ENCODE measurements at places on chromosomes 6 and 20.

GRCh38 chr6:46787871-46788540 lies 5.2 kb upstream of the MEP1A start:
- no peak for DNase-seq

GRCh38 chr20:11216451-11217314 lies 542.9 kb upstream of the JAG1 start:
- peak; percentile 82 for DNase-seq

- no peak for DNase-seq
These were observed 31.3 kb upstream of the SH3BGRL2 start for GRCh38 chr6:79599725-79600259.

DNA sequence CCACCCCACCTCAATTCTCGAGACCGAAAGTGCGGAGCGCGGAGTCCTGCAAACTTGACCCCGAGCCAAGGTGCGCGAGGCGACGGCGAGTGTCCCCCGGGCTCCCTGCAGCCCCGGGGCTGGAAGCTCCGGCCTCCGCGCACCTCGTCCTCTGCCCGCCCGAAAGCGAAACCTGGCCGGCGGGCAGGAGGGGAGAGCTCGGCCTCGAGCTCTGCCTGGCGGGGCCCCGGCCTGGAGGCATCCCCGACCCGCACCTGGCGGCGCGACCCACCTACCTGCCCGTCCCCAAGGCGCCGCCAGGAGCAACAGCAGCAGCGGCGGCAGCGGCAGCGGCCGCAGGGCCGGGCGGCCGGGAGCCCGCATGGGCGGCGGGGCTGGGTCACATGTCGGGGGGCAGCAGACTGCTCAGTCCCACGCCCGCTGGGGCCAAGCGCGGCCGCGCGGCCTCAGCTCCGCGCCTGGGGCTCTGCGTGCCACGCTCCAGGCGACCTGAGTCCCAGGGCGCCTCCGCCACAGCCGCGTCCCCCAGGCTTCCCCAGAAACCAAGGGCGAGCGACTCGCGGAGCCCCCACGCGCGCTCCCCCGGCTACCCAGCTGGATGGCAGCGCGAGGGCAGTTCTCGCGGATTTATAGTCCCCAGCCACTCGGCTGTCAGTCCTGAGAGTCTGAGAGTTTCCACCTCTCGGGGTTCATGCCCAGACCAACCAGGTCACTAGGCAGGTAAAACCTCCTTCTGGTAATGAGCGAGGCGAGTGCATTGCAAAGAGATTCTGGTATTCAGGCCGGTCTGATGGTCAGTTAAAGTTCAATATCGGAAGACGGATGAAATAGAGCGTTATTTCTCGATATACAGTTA lies at the start of gene IL20RA:
Gene IL20RA (minus strand): TSS at position 600 of the 856 bp plus-strand sequence. CDS start 237 bp downstream, at position 363.
- DNase-seq, result no peak

- DNase-seq, result peak; percentile 57
These were observed 187.5 kb upstream of the PDE10A start for GRCh38 chr6:165850434-165851019.

DNA sequence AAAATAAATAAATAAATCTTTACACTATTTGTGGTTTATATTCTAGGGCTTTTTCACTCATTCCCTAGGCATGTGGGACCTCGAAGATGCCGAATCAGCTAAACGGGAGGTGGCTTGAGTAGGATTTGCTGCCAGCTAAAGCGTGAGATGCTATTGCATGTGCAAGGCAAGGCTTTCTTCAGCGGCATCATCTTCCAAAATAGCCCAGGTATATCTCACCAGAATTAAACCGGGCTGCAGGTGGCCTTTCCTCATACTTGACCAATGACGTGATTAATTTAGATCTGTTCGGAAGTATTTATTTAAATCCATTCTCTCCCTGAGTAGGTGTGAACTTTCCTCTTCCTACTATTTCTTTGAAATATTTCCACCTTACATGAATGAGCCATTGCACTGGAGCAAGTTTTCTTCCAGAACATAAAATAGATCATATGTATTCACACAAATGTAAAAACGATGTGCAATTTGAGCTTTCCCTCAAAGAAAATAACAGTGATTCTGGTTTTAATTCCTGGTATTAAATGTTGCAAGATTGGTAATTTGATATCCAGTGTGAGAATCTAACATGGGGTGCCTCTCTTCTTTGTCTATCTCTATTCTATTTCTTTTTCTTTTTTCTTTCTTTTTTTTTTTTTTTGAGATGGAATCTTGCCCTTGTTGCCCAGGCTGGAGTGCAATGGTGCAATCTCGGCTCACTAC lies 24.3 kb upstream of the ZNF217 start:
- no peak for DNase-seq

GRCh38 chr6:92538275-92538674 lies 881.1 kb downstream of the EPHA7 start:
- DNase-seq, result no peak

- no peak for DNase-seq
These were observed 41.5 kb upstream of the MDFI start for GRCh38 chr6:41596807-41597206.

- no peak for DNase-seq
These were observed 30.2 kb upstream of the IL17A start for GRCh38 chr6:52155791-52156576.

- DNase-seq, result no peak
These were observed 5.1 kb downstream of the HEY2 start for GRCh38 chr6:125754566-125754965.

DNA sequence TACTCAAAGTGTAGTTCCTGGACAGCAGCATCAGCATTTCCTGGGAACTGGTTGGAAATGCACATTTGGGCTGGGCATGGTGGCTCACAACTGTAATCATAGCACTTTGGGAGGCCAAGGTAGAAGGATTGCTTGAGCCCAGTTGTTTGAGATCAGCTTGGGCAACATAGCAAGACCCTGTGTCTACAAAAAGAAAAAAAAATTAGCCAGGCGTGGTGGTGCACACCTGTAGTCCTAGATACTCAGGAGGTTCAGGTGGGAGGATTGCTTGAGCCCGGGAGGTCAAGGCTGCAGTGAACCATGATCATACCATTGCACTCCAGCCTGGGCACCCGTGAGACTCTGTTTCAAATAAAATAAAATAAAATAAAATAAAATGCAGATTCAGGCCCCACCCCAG lies 156.2 kb downstream of the CDC5L start:
- no peak for DNase-seq

- DNase-seq, result peak; percentile 50
These were observed 34.2 kb upstream of the B4GALT5 start for GRCh38 chr20:49747707-49748524.

- no peak for DNase-seq
These were observed 224.7 kb upstream of the PLCB4 start for GRCh38 chr20:8844179-8844578.

DNA sequence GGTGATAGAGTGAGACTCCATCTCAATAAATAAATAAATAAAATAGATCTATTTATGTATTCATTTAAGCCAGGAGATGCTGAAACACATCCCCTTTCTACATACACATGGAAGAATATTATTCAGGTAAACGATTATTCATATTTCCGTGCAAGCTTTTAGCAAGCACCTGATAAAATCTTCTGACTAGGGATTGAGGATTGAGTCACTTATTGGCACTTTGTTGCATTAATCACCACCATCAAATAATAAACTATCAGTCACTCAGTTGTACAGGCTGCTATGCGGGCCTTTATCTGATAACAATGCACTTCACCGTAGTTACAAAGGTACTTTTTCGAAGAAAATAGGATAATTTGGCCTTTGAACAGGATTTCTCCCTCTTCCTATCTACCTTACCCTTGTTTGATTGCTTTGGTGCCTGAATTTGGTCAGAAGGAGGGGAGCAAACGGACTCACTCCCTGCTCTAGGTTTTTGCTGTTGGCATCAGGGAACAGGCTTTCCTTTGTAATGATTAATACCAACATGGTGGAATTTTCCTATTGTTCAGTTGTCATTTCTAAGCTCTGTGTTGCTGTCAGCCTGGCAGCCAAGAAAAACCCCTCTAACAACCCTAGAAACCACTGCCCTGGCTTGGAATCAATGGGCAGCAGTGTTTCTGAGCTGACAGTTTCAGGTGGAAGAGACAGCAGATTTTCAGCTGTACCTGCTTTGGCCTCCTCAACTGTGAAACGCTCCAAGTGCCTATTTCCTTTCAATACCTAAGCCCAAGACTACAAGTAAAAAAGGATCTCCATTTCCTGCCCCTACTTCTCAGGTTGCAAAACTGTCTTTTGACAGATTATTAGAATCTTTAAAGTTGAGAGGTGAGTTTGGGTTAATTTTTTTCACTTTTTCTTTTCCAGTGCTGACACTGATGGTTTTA lies 63.0 kb downstream of the MYB start:
- no peak for DNase-seq

DNA sequence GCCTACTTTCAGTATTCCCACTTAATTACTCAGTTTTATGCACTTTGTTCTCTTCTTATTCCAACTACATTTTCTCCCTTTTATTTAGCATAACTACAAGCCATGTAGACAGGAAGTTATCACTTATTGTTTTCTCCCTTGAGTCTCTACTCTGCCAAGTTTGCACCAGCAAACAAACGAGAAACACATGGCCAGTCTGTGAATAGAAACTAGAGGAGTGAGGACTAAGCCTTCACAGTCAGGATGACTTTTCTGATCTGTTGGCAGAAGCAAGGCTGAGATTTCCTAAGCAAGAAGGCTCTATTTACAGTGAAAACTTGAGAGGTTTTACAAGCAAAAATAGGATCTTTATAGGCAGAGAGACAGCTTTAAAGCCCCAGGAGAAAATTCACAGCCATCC lies 69.8 kb upstream of the TINAG start:
- DNase-seq, result peak; percentile 39

GRCh38 chr6:42173101-42173500 lies at the start of gene GUCA1A:
Gene GUCA1A, plus strand, starts transcription at chr6:42173364. Its CDS starts 250 bp downstream, at chr6:42173614.
- DNase-seq, result no peak

GRCh38 chr6:145469021-145469420 lies 266.3 kb downstream of the EPM2A start:
- no peak for DNase-seq

DNA sequence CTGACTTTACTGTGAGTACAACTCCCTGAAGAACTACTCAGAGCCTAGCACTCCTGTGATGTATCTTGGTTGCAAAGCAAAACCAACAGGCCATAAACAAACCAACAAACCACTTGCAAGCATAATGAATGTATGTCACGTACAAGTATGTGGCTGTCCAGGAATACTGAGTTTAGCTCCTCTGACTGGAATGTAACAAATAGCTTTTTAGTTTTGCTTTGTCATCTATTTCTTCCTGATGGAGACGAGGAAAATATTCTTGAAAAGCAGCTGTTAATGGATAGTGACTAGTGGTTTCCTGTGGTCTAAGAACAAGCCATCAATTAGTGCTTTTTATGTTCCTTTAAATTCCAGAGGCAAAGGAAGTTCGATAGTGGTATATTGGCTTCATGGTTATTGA lies 101.9 kb upstream of the LY86 start:
- no peak for DNase-seq

GRCh38 chr6:47983491-47983890 lies 127.5 kb downstream of the PTCHD4 start:
- no peak for DNase-seq

DNA sequence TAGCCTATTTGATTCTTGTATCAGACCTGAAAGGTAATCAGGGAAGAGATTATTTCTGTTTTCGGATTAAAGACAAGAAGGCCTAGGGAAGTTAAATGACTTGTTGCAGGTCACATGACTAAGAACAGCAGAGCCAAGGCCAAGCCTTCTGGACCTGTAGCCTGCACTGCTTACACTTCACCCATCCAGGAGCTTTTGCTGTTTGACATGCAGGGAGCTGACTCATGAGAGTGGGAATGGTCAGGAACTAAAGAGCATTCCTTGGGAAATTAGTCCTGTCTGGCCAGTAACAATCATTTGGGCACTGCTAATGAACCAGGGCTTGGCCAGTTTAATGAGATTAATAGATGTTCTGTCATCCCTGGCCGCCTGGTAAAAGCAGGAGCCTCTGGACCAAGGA lies 46.8 kb downstream of the EIF2S2 start:
- DNase-seq, result peak; percentile 88

DNA sequence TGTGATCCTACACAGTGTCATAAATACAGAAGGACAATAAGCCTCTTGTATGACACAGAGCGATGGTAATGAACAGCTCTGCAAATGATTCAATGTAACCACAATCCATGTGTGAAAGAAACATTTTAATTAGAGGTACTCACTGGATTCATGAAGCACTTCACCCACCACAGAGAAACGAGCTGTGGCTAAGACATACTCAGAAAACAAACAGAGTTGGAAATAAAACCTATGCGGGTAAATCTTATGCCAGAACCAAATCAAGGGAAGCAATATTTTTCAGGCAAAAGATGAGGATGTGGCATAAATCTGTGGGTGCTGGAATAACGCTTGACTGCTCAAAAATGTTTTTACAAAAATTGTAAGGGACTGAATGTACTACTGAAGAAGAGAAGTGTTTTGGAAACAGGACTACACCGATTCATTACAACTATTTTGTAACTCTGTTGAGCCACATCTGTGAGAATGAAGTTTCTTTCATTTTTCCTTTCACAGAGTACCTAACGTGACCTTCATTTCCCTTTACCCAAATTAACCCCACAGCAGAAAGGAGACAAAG lies 112.1 kb downstream of the WDR27 start:
- no peak for DNase-seq

DNA sequence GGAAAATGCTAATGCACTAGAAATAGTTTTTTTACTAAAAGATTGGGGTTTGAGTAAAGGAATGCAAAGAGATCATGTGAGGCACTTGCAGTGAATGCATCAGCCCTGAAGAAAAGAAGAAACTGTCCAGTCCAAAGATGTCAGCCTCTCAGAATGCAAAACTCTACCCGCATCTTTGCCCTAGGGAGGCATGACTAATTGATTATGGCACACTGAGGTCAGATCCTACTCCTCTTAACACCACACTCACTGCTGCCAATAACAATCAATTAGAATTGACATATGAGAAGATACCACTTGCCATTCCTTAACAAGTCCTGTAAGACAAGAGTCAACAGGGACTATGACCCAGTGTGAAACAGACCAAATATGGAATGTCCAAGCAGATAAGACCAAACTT lies 262.3 kb upstream of the PLN start:
- DNase-seq, result no peak

DNA sequence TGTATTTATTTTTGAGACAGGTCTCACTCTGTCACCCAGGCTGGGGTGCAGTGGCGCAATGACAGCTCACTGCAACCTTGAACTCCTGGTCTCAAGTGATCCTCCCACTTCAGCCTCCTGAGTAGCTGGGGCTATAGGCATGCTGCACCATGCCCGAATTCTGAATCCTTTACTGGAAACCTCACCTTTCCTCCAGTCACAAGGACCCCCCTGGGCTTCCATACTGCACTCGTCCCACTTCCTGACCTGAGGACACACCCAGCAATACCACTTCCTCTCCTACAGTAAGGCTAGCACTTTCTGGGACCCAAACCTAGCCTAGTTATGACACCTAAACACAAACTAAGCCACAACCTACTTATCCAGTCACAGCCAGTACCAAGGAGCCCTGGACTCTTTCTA lies 68.2 kb downstream of the FAM217A start:
- no peak for DNase-seq

DNA sequence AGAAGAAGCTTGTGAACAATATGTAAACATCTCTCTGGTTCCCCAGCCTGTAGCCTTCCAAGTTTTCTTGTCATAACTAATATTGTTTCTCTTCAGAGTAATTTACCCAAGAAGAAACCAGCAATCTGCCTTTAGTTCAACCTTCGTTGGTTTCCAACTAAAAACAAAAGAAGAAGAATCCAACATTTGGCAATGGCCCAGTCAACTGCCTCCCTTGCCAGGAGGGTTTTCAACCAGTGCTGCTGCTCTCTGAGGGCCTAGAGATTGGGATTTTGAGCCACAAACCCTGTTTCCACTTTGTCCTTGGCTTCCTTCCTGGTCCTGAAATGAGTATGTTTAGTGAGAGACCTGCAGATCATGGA lies 395.8 kb upstream of the CNR1 start:
- DNase-seq, result no peak

GRCh38 chr6:72446430-72446829 lies 175.4 kb upstream of the KCNQ5 start:
- DNase-seq, result peak; percentile 28
